ENCODE measurements at places on chromosomes 16 and 17.

- DNase-seq, result no peak
Measured at GRCh38 chr17:77425791-77426641, 285.2 kb downstream of the SEC14L1 start.

GRCh38 chr17:54372069-54372749 lies 528.4 kb upstream of the TOM1L1 start:
- no peak for DNase-seq

DNA sequence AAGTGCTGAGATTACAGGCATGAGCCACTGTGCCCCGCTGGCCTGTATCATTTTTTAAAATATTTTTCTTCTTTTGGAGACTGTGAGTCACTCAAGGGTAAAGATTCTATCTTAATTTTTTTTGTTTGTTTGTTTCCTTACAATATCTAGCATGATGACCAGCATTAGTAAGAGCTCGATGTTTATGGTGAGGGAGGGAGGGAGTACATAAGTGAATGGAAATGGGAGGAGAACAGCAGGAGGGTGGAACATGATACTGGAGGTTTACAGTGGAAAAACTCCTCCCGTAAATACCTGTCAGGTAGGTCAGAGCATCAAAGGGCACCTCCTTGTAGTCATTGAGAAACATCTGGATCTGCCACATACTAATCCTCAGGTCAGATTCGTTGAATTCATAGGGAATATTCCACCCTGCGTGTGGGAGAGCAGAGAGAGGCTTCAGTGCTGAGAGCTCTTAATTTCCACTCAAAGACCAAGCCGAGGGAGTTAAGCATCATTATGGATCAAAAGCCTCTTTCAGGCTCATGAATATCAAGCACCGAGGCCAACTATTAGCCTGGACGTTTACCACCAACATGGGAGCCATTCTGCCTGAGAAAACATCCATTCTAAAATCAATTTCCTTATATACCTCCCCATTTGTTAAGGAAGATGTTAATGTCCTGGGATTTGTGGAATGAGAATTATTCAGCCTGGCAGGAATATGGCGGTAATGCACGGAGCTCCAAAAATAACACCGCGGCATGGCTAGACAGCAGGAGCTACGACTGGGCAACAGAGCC lies 51.8 kb downstream of the LYRM1 start:
- no peak for DNase-seq

GRCh38 chr17:79205688-79206205 lies 131.1 kb downstream of the ENGASE start:
- no peak for DNase-seq

DNA sequence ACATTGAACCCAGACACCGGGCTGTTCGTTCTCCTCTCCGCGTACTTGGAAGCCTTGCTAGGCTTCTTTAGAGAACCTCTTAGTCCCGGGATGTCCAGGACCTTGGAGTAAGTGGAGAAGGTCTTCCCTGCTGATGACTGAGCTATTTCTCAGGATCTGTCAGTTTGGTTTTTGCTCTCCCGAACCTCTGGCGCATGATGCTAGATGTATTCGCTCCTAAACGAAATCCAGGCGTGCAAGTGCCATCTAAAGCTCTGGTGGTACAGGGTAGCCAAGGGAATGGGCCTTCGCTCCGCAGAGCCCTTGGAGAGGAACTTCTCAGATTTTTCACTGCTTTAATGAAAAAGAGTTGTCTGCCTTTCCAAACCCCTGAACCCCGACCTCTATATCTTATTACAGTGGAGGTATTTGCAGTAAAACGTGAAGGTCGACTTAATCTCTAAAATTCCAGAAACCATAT lies 547 bp downstream of the VMP1 start:
- no peak for DNase-seq

- no peak for DNase-seq
Measured at GRCh38 chr16:58850678-58851020, 116.5 kb upstream of the GOT2 start.

DNA sequence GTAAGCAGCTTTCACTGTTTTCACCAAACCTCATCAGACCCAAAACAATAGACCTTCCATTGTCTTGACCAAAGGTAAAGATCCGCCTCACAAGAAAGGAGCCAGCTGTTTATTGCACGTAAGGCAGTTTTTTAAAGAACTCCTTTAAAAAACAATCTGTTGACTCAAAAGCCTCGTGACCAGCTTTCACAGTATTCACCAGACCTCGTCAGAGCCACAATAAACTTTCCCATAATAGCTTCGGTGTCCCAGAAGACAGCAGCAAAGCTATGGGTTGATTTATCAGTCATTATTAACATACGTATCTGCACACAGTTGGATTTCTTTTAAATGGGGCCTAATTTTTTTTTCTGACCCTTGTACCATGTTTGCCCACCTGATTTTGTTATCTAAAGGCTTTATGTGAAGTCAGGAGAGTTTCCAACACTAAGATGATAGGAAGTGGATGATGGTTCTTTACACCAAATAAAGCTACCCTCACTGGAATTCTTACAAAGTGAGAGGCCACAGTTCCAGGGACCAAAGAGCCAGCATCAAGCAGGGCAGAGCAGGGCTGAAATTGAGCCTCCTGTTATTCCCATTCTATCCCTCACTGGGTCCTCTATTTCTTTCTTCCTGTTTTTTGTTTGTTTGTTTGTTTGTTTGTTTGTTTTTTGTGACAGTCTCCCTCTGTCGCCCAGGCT lies 17.6 kb upstream of the HELZ start:
- no peak for DNase-seq

DNA sequence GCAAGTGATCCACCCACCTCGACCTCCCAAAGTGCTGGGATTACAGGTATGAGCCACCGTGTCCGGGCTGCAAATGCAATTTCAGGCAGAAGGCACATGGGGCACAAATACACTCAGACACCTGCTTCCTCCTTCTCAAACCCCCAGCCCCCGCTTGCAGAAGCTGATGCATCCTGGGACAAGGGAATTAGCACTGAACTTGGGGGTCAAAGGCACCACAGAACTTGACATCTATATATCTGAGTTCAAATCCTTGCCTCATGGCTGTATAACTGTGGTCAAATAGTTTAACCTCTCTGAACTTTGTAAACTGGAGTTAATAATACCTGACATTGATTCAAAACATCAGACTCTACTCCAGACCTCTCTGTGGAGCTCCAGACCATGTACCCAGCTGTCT lies 4.1 kb upstream of the ARL5C start:
- no peak for DNase-seq

GRCh38 chr16:84982434-84982833 lies 28.9 kb downstream of the ZDHHC7 start:
- peak; percentile 17 for DNase-seq

DNA sequence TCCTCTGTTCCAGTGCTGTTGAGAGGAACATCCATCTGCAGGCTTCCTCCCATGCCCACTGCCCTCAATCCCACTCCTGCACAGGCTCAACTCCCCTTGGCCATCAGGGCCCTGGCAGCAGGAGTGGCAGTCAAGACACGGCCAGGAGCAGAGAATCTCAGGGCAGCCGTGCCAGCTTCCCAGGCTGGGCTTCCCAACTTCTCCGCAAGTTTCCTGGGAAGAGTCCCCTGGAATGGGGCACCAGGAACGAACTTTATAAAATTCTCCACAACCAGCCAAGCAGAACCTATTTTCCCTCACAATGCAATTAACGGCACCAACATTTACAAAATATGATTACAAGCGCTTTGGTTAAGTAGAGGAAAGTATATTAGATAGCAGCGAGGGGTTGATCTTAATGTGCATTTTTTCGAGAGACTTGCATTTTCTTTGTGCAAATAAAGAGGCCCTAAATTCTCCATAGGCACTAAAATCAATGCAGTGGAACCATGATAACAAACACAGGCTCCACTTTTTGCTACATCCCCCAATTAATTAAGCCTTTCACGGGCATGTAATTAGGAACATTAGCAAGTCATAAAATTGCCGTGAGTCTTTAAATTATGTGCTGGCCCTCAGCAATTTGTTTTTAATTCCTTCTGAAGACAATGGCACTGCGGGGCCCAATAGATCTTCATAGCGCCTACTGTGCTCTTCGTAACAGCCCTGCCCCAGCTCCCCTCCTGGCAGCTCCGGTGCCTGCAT lies 99.9 kb upstream of the LHX1 start:
- DNase-seq, result no peak

DNA sequence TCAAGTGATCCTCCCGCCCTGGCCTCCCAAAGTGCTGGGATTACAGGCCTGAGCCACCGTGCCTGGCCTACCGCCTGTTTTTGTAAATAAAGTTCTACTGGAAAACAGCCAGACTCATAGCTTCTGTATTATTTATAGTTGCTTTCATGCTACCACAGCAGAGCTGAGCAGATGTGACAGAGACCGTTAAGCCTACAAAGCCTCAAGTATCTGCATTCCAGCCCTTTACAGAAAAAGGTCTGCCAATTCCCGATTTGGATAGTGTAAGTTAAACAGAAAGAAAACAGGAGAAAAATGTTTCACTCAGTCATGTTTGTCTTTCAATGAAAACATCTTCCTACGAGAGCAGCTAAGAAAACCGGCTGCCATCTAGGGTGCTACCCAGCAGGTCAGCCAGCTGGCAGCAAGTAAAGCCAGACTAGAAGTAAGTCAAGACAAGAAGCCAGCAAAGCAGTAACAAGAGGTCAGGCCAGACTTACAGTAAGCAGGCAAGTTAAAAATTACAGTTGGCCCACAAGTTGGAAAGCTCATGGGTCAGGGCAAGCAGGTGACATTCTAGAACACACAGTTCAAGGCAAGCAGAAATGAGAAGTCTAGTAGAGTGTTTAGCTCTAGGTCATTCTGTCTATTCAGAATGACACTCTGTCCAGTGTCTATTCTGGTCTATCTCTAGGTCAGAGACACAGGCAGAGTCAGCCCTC lies 17.7 kb downstream of the NCBP3 start:
- no peak for DNase-seq

DNA sequence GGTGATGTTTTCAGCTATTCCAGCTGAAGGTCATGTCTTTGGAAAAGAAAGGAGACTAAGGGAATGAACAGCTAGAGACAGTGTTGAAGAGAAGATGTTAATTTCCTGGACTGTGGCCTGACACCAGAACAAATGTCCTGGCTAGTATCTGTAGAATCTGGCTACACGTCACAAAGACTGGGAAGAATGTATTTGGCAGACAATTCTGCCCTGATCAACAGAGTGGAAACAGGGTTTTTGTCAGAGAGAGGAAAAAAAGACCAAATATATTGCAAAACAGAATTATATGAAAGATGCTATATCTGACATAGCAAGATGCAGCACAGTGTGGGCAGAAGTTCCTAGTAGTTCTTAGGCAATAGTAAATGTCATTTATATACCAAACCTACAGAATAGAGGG lies 17.0 kb upstream of the ANKFN1 start:
- no peak for DNase-seq

- no peak for DNase-seq
Measured at GRCh38 chr17:1959871-1960544, 65.1 kb downstream of the RTN4RL1 start.

DNA sequence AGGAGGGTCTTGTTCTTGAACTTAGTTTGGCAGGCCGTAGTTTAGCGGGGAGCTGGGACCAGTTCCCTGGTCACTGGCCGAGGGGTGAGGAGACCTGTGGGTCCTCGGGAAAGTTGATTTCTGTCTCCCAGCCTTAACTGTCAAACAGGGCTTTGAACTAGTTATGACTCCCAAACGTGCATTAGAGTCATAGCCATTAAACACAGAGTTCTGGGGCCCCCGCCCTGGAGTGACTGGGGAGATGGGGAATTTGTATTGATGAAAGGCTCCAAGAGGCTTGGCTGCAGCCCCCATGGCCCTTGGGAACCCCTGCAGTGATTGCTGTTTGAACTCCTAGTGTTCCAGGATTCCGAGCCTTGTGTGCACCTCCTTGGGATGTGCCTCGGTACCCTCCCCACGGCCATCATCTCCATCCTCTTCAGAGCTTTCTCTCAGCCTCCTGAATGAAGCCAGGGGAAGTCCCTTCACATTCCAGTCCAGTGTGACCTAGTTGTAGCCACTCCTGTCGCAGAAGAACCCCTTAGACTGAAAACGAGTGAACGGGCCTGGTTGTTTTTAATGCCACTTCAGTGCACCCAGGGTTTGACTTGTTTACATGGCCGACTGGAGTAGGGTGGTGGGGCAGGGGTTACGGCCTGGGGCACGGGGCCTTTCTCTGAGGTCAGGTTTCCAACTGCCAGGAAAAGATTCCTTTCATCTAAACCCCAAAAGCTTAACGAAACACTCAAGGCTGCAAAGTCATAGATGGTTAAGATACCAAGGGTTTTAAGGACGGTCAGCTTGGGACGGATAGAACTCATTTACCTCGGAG lies 1.4 kb downstream of the MPRIP start:
- DNase-seq, result no peak

DNA sequence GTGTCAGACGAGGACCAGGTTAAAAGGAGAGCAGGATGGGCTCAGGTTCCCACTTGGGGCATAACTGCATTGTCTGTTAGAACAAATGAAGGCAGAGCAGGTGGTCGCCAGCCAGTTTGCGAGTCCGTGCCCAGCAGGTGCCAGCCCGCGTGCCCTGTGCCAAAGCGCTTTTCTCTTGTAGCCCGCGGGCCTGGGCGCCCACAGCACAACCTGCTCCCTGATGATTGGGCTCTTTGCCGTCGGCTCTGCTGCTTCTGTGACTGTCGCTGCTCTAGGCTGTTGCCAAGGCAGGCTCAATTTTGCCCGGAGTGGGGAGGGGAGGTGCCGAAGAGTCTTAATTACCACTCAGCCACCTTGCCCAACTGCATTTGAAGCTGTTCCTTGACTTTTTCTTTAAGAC lies 21.1 kb downstream of the KNOP1 start:
- DNase-seq, result no peak

DNA sequence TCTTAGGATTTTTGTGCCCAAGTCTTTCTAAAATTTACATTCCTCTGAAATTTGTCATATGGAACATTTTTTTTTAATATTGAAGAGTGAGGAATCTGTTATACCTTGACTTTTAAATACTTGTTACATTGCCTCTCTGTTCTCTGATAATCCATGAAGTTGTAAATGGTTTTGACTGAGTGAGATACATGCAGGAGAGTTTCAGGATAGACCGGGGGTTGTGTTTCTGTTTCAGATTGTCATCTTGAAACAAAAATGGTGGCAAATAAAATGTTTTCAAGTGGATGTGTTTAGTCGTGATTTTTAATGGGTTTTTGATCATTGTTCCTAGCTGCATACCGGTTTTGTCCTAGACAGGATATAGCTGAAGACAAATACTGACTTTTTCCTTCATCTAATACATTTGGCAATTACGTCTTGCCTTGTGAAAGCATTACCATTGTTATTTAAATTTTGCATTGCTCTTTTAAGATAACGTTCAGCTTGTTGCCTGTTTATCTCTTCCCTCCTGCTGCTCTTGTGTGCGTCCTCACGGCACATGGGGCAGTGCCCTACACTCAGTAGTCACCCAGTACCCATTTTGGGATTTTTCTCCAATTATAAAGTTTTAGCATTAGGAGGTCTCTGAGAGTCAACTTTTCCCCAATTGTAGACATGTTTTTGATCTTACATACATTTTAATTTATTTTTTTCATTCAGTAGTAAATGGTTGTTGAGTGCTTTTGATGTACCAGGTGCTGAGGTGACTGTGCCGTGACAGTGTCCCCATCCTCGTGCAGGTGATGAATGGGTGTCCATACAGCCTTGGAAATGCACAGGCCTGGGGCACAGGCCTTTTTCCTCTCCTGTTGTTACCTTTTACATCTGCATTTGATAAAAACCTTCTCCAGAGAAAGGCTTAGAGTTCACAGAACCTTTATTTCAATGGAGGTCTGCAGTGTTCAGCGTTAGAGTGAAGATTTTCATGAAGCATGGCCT lies 169.9 kb downstream of the MSI2 start:
- no peak for DNase-seq

- DNase-seq, result no peak
Measured at GRCh38 chr17:61574542-61575351, 16.3 kb downstream of the NACA2 start.

All from CD4-positive, alpha-beta T cell treated with Interleukin-12 subunit alpha and Interleukin-12 subunit beta, for 1 hour (primary cell).